ENCODE measurements at places on chromosomes 4 and X.

DNA sequence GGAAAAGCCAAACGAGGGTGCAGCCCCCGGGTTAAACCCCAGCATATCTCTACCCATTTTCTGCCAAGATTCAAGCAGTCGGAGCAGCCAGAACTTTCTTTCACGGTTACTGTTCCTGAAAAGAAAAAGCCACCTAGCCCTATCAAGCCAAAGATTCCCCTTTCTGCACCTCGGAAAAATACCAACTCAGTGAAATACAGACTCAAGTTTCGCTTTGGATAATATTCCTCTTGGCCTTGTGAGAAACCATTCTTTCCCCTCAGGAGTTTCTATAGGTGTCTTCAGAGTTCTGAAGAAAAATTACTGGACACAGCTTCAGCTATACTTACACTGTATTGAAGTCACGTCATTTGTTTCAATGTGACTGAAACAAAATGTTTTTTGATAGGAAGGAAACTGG is 20.0 kb downstream of the FGF5 start:
- DNase-seq = no peak

DNA sequence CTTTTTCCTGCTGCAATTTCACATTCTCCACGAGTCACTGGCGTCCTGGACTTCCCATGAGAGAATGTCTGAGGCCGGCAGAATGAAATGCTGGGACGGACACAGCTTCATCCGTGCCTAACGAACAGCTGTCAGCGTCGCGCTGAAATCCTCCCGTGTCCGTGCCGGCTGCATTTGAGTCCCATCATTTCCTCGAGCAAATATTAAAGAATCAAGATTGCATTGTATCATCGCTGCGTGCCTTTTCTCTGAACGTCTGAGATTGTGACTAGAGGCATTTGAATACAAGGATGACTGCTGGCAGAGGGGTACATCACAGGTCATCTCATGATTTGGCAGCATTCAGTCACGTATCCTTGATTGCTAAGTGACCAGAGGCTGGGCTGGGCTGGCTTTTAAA is 279.9 kb downstream of the ASMT start:
- no peak for DNase-seq

GRCh38 chr4:52661966-52662690 is 3.0 kb upstream of the USP46 start:
- peak; percentile 10 for DNase-seq

- DNase-seq = no peak
These were observed 160.3 kb upstream of the FRG1 start for GRCh38 chr4:189780391-189780790.

- no peak for DNase-seq
These were observed 469.0 kb upstream of the BOD1L1 start for GRCh38 chr4:14096396-14096965.

GRCh38 chr4:57320217-57320616 is 210.0 kb upstream of the IGFBP7 start:
- DNase-seq = no peak

- no peak for DNase-seq
These were observed 181.0 kb downstream of the DCTD start for GRCh38 chr4:182736207-182736606.

DNA sequence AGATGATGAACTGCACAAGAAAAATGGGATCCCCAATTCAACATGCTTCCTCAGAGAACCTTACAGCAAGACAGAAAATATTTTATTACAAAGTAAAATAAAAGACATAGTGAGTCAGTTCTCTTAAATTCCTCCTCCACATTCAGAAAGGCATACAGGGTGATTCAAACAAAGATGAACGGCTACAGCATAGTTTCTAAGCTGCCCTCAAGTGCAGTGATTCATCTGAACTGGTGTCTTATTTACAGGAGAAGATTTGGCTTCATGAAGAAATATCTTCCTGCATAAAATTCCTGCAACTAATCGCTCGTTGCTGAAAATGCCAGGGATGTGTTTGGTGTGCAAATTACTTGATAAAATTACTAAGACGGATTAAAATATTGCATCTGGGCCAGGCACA is 103.6 kb downstream of the PRKX start:
- DNase-seq = peak; percentile 67

DNA sequence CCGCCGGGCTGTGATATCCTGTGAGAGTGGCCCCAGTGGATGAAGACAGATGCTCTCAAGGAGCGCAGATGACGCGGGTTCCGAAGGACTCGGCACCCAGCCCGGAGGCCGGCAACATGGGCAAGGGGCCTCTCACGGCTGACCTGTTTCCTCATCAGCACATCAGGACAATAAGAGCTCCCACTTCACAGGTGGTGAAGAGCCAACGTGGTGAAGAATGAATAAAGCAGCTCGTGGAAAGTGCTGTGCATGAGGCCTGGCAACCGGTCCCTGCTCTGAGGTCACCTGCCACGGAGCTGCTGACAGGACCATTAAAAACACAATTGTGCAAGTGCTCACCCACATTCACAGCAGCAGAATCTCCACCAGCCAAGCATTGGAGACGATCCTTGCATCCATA is 22.9 kb downstream of the ABLIM2 start:
- DNase-seq = no peak

Measured in NCI-H226 (cell line).